Stimulated activated CD8-positive, alpha-beta memory T cell treated with anti-CD3 and anti-CD28 coated beads, Interleukin-2, amount 100 ng/mL, for 1 hour (primary cell): ENCODE measurements at places on chromosomes 12 and 14.

DNA sequence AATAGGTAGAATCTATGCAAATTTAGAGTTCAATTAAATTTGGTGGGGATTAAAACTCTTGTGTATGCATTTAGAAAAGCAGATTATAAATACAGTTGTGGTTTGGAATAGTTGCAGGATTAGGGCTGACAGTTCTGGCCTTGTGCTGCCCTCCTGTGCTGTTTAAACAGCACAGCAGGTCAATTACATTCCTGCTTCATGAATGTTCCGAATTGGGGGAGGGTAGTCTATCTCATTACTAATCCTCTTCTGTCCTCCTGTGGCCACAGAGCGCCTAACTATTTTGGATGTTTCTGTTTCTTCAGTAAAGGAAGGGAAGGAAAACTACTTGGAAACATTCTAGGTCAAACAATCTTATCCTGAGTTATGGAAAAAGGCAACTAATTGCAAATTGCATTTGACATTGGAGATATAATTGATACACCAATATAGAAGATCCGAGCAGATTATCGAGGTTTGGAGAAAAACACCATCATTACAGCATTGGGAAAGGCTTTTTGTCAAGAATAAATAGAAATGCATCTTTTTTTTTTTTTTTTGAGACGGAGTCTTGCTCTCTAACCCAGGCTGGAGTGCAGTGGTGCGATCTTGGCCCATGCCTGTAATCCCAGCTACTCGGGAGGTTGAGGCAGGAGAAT, 8.7 kb upstream of the GPR19 start:
- no peak for DNase-seq

DNA sequence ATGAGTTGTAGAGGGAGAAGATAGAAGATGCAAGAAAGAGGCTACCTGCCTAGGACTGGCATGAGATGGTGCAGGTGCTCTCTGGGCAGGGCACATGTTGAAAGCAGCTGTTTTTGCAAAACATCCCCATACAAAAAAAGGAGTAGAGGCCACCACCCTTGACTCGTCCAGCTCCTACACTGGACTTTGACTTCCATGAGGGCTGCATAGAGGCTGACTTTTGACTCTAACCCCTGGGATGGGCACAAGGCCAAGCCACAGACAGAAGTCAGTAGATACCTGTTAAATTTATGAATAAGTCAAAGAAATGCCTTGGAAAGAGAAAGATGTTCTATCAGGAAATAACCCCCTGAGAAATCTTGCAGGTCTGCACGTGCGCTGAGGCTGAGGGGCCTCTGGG, 1139.1 kb upstream of the TMEM132C start:
- DNase-seq = no peak

DNA sequence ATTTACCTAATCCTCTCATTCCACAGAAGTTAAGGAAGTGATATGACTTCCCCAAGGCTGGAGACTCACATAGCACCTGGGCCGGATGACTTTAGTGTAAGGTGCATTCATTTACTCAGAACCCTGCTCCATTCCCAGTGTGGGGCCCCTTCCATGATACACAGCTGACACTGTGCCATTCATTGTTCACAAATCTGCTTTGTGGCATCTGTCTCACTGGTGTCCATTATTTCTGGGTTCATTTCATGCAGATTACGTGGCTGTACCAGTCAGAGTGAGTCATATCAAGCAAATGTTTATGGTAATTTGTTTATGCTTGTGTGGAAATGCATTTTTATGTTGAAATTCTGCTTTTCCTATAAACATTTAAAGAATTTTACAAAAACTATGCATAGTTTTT, 5.2 kb downstream of the ANO4 start:
- DNase-seq = no peak

DNA sequence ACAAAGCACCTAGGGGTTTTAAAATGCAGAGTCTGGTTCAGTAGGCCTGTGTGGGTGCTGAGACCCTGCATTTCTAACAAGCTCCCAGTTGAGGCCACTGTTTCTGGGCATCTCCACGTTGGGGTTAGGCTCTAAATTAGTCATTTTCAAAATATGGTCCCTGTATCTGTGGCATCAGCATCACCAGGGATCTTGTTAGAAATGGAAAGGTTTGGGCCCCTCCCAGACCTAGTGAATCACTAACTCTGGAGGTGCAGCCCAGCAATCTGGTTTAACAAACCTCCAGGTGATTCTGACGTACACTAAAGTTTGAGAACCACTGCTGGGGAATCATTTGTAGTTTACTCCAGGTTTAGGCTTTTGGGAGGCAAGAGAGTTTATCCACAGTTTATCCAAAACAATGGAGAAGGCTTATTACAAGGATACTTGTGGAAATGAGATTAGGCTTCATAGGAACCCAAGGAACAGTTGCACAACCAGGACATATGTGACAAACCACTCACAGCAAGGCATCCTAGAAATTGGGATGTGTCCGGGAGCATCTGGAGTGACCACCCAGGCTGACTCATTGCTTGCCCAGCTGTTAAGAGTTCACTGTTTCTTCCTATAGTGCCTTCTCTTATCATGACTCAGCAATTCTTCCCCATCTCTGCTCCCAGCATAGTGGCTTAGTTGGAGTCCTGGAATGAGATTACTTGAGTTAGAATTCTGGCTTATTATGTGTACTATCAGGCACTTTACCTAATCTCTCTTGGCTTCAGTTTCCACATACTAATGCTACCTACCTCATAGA, 71.6 kb upstream of the STXBP6 start:
- DNase-seq = no peak

GRCh38 chr14:55638665-55639064, 58.7 kb downstream of the KTN1 start:
- DNase-seq = no peak
